ENCODE measurements at places on chromosomes 3 and 15.

DNA sequence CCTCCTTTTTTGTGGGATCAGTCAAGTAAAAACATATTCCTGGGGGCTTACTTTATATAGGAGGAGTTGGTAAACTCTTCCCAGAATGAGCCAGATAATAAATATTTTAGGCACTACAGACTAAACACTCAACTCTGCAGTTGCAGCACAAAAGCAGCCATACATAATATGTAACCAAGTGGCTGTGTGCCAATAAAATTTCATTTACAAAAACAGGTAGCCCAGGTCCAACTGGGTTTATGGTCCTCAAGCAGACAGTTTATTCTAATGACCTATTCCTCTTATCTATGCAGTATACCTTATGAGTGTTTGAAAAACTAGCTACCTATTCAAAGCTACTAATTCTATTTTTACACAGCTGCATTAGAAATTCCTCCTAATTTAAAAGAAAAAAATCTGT, 61.8 kb downstream of the FAIM start:
- DNase-seq = no peak

GRCh38 chr3:177676947-177677587, 479.8 kb upstream of the TBL1XR1 start:
- no peak for DNase-seq

- no peak for DNase-seq
Observed at GRCh38 chr3:166706094-166706493, 674.0 kb downstream of the ZBBX start.

- peak; percentile 48 for DNase-seq
Observed at GRCh38 chr15:44545913-44546802, 9.2 kb downstream of the EIF3J start.

DNA sequence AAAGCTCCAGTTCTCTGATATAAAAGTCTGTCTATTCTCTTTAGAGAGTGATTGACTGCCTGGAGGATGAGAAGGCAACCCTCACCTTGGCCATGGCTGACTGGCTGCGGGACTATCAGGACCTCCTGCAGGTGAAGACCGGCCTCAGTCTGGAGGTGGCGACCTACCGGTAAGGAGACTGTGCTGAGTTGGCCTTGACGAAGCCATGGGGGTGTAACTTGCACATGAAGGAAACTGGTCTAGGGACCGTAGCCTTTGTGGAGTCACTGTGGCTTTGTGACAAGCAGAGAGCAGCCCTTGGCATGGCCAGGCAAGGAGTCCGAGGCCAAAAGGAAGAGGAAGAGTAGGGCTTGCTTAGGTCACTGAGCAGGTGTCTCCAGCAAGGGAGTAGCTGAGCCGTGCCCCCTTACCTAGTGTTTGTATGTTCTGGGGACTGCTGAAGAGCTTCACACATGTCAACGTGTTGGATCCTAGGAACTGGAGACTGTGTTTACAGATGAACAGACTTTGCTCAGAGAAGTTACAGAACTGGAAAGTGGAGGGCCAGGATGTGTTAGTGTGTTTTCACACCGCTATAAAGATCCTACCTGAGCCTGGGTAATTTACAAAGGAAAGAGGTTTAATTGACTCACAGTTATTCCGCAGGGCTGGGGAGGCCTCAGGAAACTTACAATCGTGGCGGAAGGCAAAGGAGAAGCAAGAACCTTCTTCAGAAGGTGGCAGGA, 8.8 kb downstream of the SYNM start:
- DNase-seq = no peak

GRCh38 chr3:195866686-195867511, 41.5 kb downstream of the TNK2 start:
- DNase-seq = no peak

GRCh38 chr3:152621006-152621868, 213.7 kb upstream of the P2RY1 start:
- no peak for DNase-seq

DNA sequence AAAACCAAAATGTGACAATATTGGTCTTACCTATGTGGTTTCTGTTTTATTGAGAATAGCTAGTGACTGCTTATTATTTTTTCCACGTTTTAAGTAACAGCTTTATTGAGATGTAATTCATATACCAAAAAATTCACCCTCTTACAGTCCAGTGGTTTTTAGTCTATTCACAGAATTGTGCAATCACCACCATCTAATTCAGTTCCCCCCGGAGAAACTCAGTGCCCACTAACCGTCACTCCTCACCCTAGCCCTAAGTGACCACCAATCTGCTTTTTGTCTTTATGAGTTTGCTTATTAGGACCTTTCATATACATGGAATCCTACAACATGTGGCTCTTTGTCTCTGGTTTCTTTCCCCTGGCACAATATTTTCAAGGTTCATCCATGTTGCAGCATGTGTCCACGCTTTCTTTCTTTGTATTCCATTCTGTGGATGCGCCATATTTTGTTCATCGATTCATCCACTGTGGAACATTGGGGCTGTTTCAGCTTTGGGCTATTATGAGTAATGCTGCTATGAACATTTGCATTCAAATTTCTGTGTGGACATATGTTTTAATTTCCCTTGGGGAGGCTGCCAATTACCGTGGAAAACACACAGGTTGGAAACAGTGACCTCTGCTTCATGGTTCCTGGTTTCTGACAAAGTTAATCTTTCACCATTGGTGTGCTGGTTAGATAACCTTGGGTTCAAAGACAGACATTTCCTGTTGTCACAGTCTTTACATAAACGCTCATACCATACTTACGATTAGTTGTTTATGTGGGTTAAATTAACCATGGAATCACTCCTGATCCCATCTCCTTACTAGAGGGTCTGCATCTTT, 3.2 kb upstream of the BCL2L10 start:
- no peak for DNase-seq

GRCh38 chr3:67995206-67995605, 340.8 kb upstream of the SUCLG2 start:
- no peak for DNase-seq

DNA sequence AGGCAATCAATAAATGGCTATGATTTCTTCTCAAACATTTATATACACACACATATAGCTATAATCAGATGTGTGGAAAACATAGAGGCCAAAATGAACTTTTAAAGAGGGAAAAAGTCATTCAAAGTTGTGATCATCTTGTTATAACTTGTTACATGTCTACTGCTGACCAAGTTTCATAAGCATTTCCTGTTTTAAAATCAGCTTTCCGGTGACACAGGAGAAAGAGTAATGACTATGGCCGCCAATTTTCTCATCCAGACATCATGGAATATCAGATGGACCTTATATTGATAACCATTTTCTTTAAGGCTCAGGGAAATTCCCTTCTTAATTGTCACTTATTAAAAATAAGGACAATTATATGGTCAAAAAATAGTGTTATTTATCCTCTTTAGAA, 71.7 kb upstream of the AGTR1 start:
- DNase-seq = no peak

DNA sequence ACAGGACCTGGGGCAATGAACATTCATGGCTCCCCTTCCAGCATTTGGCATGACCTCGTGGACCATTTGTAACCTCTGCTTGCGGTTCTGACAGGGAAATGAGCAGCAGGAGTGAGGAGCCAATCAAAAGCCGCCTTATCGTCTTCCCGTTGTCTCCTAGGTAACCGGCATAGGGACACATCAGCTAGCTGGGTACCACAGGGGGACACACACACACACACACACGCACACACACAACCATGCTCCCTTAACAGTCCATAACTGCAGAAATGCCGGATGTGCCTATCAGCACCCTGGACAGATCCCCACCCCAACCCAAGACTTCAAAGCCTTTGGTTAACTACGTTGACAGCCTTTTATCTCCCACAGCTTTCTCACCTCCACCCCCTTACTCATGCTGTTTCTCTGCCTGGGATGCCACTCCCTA, 53.4 kb upstream of the CCDC174 start:
- peak; percentile 42 for DNase-seq

- no peak for DNase-seq
Observed at GRCh38 chr3:69288161-69288895, 97.6 kb downstream of the FRMD4B start.

- no peak for DNase-seq
Observed at GRCh38 chr3:122996038-122996580, 31.5 kb downstream of the SEMA5B start.

DNA sequence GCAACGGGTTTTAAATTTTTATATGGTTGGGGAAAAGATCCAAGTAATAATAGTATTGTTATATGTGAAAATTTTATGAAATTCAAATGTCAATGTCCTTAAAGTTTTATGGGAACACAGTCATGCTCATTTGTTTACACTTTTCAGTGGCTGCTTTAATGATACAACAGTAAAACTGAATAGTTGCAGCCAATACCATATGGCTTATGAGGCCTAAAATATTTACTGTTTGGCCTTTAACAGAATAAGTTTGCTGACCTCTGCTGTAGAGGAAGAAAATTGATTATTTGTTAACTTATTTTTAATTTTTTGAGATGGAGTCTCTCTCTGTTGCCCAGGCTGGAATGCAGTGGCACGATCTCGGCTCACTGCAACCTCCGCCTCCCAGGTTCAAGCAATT, 44.7 kb downstream of the USP50 start:
- no peak for DNase-seq

DNA sequence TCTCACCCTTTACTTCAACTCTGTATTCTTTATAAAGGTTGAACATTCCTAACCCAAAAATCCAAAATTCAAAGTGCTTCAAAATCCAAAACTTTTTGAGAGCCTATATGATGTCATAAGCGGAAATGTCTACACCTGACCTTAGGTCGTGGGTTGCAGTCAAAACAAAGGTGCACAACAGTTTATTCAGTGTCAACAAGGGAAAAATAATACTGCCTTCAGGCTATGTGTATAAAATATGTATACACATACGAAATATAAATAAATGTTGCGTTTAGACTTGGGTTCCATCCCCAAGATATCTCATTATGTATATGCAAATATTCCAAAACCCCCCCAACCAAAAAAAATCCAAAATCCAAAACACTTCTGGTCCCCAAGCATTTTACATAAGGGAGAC, 90.9 kb downstream of the STAG1 start:
- DNase-seq = no peak

- DNase-seq = no peak
Observed at GRCh38 chr3:109195815-109196214, 59.3 kb downstream of the C3orf85 start.

GRCh38 chr3:46895204-46895660, 17.7 kb downstream of the PTH1R start:
- peak; percentile 77 for DNase-seq

GRCh38 chr15:56175788-56176187, 67.9 kb downstream of the RFX7 start:
- DNase-seq = no peak

GRCh38 chr3:25863416-25863959, 73.6 kb downstream of the OXSM start:
- no peak for DNase-seq

DNA sequence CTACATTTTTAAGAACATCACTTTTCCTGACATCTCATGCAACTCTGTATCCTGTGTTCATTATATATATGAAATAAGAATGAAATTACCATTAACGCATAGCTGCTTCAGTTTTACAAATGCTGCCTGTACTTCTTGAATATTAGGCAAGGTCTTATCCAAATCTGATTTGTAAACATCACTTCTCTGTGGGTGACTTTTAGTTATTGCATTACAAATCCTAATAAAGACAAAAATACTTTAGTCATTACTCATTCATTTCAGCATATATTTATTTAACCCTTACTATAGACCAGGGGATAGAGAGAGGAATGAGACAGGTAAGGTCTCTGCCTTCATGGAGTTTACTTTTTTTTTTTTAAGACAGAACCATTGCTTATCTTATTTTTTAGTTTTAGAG, 36.8 kb downstream of the MTMR10 start:
- DNase-seq = no peak

GRCh38 chr15:67524235-67524634, 3.3 kb downstream of the C15orf61 start:
- no peak for DNase-seq

DNA sequence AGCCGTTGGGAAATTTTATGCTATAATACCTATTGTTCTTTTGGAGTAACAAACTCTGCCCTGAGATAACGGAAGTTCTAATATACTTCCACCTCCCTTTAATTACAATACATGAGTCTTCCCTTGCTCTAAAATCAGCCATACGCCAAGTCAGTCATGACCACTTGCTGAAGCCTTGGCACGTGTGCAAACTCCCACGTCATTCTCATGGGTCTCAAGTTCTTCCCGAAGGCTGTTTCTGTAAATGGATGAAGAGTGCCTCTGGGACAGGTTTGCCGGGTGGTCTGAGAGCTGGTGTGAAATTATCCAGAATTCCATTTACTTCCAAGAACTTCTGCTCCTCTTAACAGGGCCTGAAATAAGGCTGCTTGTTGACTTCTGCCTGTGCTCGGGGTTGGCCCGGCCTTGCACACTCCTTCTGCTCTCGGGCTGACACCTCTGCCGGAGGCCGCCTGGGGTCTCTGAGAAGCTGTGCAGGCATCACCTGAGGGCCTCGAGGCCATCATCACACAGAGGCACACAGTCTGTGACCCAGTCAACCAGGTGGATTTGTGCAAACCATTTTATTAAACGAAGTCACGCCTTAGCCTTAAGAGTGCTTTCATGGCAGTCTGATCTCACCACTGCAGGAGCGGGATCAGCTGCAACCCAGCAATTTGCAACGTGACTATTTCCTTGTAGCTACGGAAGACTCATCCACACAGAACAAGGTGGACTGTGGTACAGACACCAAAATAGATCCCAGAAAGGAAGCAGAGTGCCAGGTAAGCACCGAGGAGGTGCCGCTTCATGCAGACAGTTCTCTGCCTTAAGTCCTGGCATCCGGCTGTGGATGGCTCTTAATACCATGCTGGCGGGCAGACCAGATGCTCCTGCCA, 120.1 kb downstream of the ADAMTS17 start:
- no peak for DNase-seq

DNA sequence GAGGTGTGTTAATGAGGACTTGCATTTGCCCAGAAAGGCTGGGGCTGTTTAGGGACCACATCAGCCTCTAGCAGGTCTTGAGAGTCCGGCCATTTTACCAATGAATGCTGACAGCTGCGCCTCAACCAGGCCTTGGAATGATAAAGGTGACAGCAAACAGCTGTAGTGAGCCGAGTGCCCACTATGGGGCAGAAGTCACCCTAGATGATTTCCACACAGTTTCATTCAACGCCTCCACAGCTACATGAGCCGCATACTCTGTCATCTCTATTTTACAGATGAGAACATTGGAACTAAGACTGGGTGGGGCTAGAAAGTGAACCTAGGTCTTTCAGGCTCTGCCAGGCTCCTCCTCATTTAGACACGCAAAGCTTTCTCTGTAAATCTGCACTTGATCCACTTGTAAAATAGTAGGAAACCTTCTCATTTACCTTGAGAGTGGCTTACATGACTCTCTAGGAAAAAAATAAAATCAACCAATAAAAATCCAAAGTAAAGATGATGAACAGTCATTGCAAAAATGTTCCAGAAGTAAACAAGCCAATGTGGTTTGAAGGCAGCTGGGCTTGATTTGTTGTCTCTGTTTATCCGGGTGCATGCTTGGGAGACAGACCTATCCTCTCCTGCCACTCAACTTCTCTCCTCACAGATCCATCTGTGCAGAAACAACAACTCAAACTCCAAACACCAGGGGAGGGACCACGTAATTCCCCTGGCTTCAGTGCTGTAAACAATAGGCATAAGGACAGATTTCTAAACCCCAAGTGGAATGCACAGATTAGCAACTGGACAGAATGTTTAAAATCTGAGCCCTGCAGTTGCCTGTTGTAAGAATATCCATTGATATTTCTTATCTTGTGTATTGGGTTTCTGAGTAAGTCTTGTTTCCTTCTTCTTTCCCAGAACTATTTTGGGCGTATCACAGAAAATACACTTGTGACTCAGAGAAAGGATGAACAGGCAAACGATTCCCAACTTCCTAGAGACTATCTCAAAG, 31.5 kb upstream of the LDHAL6B start:
- peak; percentile 42 for DNase-seq

- DNase-seq = no peak
Observed at GRCh38 chr15:38300395-38300794, 47.8 kb downstream of the SPRED1 start.

GRCh38 chr3:73658227-73658626, 33.5 kb upstream of the PDZRN3 start:
- no peak for DNase-seq

All from CD4-positive, alpha-beta T cell treated with Interleukin-17A for 1 hour (primary cell).